ENCODE measurements at places on chromosomes 2 and 18.
A peak's percentile ranks its signal among the peaks of the same experiment; 100 is the strongest.

- DNase-seq, result peak; percentile 75
Measured at GRCh38 chr2:178891265-178891958, 84.2 kb upstream of the TTN start.

DNA sequence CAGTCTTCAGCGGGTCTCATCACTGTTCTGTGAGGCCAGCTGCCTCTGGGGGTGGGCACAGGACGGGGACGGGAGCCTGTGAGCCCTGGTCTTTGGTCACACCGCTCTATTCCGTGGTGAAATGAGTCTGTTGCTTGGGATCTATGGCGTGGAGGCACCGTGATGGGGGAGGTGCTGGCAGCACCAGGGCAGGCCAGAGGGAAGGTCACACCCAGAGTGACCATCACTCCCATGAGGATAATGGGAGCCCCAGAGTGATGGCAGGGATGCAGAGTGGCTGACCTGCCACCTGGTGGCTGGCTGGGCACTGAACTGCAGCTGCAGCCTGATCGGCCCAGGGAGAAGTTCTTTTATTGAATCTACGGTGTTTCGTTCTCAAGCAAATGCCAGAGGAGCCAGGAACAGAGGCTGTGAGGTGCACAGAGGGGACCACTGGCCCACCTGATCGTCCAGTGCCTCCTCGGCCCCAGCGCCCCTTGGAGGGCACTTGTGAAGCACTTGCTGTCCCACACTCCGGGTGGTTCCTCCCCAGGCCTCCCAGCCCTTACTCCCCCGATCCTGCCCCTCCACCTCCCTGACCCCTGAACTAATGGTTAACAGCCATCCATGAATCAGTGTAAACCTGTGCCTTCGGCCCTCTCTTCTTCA lies 17.9 kb downstream of the KCNIP3 start:
- peak; percentile 66 for DNase-seq

DNA sequence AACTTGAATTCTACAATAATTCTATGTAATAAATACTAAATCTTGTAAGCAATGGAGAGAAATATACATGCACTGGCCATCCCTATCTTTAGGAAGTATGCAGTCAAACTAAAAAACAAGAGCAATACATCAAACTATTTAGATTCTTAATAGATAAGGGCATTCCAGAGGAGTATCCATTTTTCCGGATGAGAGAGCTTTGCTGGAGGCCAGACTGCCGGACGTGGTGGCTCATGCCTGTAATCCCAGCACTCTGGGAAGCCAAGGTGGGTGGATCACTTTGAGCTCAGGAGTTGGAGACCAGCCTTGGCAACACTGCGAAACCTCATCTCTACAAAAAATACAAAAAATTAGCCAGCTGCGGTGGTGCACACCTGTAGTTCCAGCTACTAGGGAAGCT lies 60.8 kb downstream of the KIF5C start:
- no peak for DNase-seq

DNA sequence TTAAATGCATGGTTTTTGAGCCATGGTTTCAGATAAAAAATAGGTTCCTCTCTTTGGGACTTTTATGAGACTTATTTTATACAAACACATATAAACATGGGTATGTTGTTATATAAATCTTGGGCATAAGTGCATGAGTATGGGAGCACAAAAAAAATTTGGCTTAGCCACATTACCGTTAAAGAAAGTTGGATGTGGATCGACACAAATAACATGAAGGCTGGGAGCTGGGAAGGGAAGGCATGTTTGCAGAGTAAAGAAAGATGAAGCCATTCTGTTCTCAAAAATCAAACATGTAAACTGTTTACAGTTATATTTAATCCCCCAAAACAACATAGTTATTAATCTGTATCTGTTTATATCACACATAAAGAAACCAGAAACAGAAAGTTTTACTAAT lies 313.8 kb downstream of the NRXN1 start:
- DNase-seq, result no peak

DNA sequence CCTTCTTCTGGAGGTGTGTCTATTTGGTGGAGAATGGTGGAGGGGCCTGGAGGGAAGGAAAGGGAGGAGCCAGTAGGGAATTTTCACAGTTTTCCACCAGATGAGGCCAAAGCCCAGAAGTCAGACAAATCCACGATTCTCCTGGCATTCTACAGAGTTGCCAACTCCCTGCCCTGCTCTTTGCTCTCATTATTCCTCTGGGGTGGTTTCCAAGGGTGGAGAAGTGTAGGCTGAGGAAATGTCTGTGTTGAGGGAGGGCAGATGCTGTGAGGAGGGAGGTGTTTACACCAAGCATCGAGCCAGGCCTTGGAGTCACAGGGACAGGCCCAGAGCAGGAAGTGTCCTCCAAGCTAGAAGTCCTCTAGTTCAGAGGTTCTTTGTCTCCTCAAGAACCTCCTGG lies 124.1 kb upstream of the LGALSL start:
- DNase-seq, result no peak
